ENCODE measurements at places on chromosomes 2 and 18.
A peak's percentile ranks its signal among the peaks of the same experiment; 100 is the strongest.

- no peak for DNase-seq
Measured at GRCh38 chr2:167862782-167863181, 384.6 kb downstream of the STK39 start.

DNA sequence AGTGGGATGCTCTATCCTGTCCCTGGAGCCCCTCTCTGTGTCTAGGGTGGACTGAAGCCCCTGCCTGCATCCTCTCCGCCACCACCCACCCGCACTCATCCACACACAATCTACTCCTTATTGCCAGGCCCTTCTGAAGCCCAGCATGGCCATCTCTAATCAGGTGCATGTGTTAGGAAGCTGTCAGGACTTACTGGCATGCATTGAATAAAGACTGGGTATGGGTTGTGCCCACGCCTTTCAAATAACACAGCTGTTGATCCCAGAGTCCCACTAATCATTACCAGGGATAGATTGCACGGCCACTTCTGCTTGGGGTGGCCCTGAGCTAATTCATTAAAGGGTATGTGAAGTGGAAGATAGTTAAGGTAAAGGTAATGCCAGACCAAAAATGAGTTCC, 88.4 kb downstream of the CABLES1 start:
- DNase-seq, result no peak

DNA sequence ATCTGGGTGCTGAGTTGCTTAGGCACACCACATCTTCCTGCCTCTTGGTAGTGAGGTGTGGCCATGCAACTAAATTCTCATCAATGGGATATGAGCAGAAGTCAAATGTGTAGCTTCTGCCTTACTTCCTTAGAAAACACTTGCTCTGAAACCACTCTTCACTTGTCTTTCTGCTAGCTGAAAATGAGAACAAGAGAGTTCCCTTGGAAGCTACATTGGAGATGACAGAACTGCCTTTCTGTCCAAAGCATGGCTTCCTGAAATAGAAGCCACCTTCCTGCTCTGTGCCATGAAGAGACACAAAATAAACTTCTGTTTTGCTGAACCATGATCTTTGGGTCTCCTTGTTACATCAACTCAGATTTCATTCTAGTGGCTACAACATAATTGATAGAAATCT, 659.9 kb downstream of the IRS1 start:
- no peak for DNase-seq

DNA sequence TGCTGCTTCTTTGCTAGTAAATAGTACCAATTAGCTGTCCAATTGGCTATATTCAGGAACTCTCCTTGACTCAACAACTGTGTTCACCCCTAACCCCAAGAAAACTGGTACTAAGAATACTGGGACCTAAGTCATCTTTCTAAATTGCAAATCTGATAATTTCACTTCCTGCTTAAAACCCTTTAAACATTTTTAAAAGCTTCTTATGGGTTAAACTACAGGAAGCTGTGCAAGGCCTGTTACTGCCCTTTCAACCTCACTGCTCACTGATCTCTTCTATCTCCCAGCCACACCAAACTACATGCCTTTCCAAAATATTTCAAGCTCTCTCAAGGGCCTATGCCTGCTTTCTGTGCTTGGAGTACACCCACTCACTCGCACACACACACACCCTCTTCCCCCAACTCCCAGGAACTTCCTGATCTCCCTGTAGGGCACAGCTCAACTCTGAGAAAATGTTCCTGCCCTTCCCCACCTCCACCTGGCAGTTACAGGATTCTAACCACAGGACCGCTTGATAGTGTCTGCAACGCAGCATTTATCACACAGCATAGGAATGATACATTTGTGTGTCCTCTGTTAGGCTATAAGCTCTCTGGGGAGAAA, 6.7 kb downstream of the LMAN1 start:
- DNase-seq, result peak; percentile 64

GRCh38 chr2:133235968-133236367, 332.3 kb downstream of the NCKAP5 start:
- no peak for DNase-seq

DNA sequence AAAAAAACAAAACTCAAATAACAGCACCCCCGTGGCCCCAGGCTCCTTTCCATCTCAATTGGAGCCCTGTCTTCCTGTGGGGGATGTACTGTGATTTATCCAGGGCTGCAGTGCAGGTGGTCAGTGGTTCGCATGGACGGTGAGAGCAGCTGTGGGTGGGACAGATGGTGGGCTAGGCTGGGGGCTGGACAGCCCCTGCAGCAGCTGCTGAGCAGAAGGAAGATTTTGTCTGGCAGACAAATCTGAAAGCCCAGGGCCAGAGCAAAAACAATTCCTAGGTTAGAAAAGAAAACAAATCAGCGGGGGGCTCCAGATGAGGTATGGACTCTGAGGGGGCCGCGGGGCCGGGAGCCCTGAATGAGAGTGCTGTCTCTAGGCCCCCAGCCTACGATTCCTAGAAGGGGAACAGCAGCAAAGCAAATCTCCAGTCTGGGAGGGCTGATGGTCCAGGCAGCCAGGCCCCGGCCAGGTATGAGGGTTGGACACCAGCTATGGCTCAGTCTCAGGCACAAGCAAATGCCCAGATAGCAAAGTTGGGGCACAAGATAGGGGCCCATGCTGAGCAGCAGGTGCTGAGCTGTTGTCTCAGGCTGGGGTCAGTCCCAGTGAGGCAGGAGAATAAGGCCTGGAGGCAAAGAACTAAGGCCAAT, 45.4 kb downstream of the SOWAHC start:
- no peak for DNase-seq

GRCh38 chr2:239401881-239402233, 1.0 kb upstream of the HDAC4 start:
- DNase-seq, result peak; percentile 57

- no peak for DNase-seq
Measured at GRCh38 chr2:141062443-141062842, 1068.4 kb downstream of the LRP1B start.

GRCh38 chr2:31886700-31887099, 124.1 kb downstream of the MEMO1 start:
- no peak for DNase-seq

GRCh38 chr2:28206762-28207161, 185.9 kb upstream of the FOSL2 start:
- DNase-seq, result no peak

- DNase-seq, result no peak
Measured at GRCh38 chr2:69659349-69659748, 15.8 kb upstream of the AAK1 start.

GRCh38 chr2:199946836-199947235, 8.5 kb downstream of the TYW5 start:
- no peak for DNase-seq

DNA sequence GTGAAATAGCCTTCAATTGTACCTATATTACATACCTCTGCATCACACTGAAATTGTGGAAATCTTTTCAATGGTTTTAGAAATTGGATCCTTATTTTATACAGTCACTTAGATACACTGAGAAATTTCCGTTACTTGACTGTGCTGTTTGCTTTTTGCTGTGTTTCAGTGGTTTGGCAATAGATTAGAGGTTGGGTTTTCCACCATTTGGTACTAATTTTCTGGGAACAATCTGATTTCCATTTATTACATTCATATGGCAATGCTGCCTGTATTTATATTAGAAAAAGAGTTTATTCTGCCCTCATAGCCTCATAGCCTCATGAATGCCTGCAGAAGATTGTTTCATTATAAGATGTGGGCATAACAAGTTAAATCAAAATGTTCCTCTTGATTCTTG, 285.0 kb downstream of the GULP1 start:
- no peak for DNase-seq

- no peak for DNase-seq
Measured at GRCh38 chr18:62981566-62981965, 266.2 kb downstream of the PHLPP1 start.

GRCh38 chr2:11330457-11331142, 13.8 kb downstream of the ROCK2 start:
- no peak for DNase-seq

DNA sequence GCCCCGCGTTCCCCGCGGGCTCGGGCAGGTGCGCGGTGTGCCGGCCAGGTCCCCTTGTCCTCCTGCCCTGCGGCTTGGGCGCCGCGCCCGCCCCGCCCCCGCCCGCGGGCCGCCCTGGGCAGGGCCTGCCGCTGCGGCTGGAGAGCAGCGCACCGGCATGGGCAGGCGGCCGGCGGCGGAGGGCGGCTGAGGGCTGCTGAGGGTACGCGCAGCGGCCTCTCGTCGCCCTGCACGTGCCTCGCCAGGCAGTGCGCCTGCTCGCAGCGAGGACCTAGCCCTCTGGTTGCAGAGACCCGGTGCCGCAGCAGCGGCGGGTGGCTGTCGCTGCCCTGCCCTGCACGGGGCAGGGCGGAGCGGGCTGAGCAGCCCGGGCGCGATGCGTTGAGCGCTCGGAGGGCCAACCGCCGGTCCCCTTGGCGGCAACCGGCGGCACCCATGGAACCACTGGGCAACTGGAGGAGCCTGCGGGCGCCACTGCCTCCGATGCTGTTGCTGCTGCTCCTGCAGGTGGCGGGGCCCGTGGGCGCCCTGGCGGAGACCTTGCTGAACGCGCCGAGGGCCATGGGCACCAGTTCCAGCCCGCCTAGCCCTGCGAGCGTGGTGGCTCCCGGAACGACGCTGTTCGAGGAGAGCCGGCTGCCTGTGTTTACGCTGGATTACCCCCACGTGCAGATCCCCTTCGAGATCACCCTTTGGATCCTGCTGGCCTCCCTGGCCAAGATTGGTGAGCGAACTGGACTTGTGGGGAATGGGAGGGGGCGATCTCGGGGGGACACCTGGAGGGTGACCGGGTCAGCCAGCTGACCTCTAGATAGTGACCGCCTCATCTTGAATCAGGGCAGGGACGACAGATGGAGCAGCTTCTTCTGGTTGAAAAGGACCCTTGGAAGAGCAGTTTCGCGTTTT, at the start of gene SLC9A2:
Gene SLC9A2 (plus strand): TSS at position 140 of the 906 bp plus-strand sequence. CDS start 296 bp downstream, at position 436.
- no peak for DNase-seq

- peak; percentile 29 for DNase-seq
Measured at GRCh38 chr18:48409591-48410094, 460 bp upstream of the ZBTB7C start.

DNA sequence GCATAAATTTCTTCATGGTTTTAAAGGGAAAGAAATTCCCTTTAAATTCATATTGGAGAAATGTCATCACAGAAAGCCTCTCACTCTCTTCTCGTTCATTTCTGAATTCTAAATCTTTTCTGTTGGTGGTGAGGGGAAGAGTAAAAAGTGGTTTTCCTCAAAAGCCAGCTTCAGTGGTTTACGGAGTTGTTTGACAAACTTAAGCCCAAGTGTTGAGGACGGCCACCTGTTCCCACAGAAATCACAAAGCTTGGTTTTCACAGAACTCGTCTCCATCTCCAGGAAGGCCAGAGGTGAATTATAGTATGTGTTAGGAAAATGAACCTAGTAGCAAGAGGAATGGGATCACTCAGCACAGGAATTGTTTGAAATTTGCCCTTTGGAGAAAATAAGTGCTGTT, 316.2 kb downstream of the PDE11A start:
- no peak for DNase-seq

DNA sequence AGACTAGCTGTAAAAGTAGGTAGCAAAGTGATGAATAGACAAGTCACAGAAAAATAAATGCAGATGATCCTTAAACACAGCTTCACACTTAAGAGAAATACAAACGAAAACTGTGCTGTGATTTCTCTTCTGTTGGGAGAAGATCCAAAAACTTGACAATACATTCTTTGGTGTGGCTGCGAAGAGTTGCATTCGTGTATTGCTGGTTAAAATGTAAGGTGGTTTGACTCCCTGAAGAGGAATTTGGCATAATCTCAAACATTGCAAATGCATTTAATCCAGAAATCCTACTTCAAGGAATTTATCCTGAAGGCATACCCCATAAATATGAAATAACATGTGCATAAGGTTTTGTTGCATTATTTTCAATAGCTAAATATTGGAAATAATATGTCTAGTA, 7.1 kb downstream of the CCNYL1 start:
- no peak for DNase-seq

DNA sequence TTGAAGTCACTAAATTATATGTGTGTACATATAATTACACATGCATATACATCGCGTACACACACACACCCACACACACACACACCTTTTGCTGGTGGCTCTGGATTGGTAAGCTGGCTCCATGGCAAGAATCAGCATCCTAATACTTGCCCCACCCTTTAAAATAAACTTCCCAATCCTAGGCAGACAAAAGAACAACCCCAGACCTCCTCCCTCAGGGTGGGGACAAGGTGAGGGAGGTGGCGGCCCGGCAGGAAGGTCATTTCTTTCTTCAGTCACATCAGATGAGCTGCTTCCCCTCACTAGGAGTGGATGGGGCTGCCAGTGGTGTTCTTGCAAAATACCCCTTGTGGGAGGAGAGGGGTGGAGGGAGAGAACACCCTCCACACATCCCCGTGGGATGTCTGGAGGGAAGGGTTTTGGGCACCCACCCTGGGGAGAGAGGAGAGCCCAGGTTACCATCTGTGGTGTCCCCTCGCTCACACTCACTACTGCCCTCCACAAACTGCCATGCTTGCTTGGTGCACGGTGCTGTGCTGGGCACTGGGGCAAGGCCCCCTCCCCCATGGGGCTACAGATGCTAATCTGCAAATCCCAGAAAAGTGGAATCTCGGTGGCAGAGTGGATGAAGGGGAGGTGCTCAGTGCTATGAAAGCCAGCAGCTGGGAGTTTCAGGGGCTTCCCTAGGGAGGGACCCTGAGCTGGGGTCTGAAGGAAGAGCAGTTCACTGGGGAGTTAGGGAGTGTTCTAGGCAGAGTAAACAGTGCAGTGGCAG, 64.0 kb downstream of the ODC1 start:
- DNase-seq, result no peak

GRCh38 chr18:61992285-61992684, 99.5 kb upstream of the RNF152 start:
- no peak for DNase-seq

GRCh38 chr18:49473721-49474120, 13.3 kb upstream of the DYM start:
- no peak for DNase-seq

GRCh38 chr2:36343606-36344005, 12.0 kb upstream of the CRIM1 start:
- no peak for DNase-seq

GRCh38 chr18:20971886-20972267, 139.7 kb downstream of the ROCK1 start:
- DNase-seq, result no peak

DNA sequence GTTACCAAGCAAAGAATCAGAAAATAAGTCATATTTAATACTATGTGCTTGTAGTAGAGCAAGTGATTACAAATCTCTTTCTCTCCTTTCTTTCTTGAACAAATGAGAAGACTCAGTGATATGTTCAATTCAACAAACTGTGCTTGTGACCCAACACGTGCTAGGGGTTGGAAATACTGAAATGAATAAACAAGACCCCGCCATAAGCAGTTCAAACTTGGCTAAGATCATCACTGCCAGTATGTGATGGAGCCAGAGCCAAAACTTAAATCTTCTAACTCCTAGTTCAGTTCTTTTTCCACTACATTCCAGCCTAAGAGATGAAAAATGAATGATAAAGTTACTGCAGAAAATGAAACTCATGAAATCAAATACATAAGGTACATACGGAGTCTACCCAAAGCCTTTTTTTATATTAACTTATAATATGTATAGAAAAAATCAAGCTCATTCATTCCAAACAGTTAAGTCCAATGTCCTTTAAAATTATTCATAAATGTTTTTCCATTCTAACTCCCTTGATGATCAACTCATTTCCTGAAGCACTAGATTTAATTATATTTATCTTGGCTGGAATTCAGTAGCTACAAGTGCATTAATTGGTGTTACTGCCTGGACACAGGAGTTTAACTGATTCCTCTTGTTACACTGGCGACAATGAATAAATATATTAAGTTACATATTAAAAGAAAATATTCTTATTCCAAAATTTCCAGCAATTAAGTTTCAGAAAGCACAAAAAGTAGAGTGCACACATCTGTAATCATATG, 36.0 kb downstream of the GALNT3 start:
- no peak for DNase-seq
